ENCODE measurements at places on chromosomes 2 and 18.

- no peak for DNase-seq
These were observed 91.3 kb upstream of the SEC11C start for GRCh38 chr18:59048378-59048777.

DNA sequence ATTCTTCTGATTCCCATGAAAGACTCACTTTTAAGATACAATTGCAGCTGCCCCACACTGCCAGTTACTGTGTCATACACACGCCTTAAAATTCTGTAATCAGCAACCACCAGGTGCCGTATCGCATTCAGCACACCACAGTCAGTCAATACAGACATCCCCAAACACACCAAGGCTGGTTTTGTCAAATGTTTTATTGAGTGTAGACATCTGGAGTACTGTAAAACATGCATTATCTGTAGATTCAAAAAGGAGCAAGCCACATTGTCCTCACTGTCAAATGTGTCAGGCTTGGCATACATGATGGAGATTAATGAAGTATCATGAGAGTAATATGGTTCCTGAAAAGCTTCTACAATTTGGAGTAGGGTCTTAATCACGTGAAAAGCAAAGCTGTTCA, 109.7 kb upstream of the SP3 start:
- no peak for DNase-seq

GRCh38 chr18:31486165-31486564, 11.8 kb upstream of the DSG2 start:
- no peak for DNase-seq

GRCh38 chr2:160033732-160034392, 28.6 kb downstream of the PLA2R1 start:
- peak; percentile 29 for DNase-seq

DNA sequence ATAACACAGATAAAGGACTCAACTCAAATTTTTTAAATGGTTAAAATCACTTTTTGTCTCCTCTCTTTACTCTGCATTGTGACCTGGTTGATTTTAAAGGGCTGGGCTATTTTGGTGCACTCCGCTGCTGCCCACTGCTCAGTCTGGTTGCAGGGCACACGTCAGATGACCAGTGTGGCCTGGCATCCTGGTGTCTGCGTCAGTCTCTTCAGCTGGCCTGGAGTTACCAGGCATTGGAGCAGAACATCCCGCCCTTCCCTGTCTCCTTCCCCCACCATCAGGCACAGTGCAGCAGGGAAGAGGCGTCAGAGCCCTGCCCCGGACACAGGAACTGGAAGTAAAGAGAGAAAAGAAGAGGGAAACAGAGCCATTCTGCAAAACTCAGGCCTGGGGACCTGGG, 8.9 kb downstream of the C1QL2 start:
- DNase-seq = no peak

GRCh38 chr2:112166806-112167499, 28.8 kb downstream of the FBLN7 start:
- DNase-seq = no peak

GRCh38 chr18:44143072-44143471, 537.6 kb upstream of the SETBP1 start:
- DNase-seq = peak; percentile 71

DNA sequence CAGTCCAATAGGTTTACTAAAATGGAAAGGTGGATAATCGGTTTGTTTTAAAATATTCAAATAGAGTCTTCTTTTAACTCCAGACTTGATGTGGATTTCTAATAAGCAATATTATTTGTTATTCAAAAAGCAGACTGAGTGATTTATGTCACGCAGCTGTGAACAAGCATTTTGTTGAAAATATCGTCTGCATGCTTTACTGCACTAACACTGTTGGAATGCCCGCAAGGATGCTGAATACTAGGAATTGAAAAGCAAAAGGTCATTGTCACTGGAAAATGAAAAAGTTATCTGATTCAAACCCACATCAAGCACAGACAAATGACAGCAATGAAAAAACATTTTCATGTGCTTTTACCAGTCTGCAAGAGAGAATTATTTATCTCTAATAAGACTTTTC, 31.1 kb downstream of the CHN1 start:
- peak; percentile 12 for DNase-seq

DNA sequence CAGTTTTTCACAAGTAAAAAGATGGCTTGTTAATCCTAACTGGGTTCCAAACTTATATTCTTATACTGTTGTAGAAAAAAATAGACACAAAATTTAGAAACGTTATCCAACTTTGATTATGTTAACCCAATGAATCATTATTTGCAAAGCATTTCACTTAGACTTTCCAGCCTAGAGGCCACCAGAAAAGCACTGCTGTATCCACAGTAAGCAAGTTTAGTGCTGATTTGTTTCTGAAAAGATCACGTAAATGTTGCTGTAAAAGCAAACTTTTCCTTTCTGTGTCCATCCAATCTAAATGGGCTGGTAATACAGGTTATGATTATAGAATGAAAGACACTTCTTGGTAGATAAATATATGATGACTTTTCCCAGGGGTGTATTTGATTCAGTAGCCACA, 17.6 kb upstream of the BZW1 start:
- no peak for DNase-seq

- no peak for DNase-seq
These were observed 18.9 kb upstream of the TMEM163 start for GRCh38 chr2:134737671-134738070.

DNA sequence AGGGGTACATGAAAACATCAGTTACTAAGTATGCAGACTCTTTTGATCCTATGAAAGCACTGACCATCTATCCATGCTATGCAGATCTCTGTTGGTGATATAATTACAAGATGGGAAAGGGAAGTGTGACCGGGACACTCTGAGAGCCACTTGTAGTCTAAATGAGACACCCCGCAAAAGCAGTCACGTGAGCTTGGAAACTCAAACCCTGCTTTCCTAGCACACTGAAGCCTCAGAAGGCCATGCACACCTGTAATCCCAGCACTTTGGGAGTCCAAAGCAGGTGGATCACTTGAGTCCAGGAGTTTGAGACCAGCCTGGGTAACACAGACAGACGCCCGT, 137.5 kb downstream of the INO80D start:
- DNase-seq = no peak

- no peak for DNase-seq
These were observed 117.6 kb downstream of the MCFD2 start for GRCh38 chr2:46798041-46798440.

DNA sequence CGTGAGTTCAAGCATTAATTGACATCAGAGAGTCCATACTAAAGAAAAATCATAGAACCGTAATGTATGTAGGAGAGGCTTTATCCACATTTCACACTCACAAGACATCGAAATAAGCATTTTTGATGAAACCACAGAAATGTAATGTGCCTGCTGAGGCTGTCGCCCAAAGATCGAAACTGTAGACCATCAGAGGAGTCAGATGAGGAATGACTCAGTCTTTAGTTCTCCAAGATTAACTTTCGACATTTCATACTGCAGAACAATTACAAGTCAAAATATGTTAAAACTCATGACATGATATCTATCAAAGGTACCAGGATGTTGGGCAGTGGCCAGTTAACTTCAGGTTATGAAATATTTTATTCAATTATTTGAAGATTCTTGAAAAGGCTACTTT, 79.6 kb downstream of the RAB31 start:
- DNase-seq = no peak

DNA sequence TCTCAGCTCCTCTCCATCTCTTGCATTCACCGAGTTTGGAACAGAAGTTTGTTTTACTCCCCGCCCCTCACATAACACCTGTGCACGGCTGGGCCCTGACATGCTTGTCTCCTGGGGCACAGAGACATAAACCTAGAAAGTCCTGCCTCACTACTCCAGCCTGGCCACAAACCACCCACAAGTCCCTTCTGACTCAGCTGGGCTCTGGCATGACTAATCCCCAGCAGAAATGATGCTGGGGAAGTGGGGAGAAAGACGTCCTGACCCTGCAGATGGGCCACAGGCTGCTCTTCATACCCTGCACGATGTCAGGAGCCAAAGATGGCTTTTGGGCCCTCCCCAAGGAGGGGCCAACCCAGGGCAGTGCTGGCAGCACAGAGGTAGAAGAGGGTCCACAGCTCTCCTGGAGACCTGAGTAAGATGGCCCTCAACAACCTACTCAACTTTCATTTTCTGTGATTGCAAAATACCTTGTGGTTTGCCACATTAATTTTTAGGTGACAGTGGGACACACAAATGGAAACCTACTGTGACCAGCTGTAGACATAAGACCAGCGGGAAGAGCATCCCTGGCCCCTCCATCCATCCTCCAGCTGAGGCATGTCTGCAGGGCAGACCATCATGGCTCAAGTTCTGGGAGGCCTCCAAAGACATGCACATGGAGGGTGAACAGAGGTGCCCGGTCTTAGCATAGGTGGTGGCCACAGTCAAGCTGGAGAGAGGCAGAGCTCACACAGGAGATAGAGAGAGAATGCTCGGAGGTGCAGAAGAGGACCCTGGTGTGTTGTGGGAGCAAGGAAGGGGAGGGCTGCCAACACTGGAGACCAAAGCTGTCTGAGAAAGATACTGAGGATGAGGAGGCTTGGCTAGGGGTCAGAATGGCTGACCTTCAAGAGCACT, 40.0 kb downstream of the DNMT3A start:
- DNase-seq = peak; percentile 43

GRCh38 chr2:105038383-105039061, 653 bp downstream of the MRPS9 start:
- no peak for DNase-seq

DNA sequence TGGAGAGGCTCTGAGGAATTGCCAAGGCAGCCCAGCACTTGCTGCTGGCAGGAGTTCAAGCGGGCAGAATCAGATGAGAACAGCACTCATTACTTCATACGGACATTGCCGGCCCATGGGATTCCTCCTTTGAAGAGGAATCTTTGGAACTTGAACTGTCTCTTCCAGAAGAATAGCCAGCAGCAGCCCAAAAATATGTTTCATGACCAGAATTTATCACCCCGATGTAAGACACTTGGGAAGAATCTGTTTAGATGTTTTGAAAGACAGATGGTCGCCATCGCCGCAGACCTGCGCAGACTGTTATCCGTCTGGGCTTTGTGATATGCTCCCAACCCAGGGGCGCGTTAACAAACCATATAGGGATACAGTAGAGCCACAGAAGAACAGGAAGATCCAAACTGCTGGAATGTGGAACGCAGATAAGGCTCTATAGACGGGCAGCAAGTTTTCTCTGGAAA, 3.7 kb upstream of the ADI1 start:
- DNase-seq = no peak

GRCh38 chr2:158618891-158619490, 162.2 kb downstream of the PKP4 start:
- DNase-seq = peak; percentile 2

GRCh38 chr2:221125691-221126090, 446.4 kb downstream of the EPHA4 start:
- DNase-seq = no peak

GRCh38 chr2:118492335-118492734, 355.1 kb downstream of the EN1 start:
- no peak for DNase-seq

DNA sequence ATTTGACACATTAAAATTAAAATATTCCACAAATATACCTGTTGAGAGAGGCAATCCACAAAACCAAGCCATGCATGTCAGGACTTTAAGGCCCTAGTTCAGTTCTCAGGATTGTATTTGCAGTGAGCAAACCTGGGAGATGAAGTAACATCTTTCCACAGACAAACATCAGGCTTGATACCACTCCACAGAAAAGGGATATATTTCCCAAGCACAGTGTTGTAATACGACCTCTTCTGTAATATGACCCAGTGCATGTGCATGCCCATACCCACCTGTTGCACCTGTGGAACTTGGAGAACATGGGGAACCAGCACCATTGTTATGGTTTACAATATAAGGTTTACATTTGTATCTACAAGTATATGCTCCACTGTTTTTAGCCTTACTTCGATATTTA, 184.0 kb downstream of the PDE11A start:
- no peak for DNase-seq

- no peak for DNase-seq
These were observed 24.3 kb downstream of the KLHL29 start for GRCh38 chr2:23409248-23409647.

DNA sequence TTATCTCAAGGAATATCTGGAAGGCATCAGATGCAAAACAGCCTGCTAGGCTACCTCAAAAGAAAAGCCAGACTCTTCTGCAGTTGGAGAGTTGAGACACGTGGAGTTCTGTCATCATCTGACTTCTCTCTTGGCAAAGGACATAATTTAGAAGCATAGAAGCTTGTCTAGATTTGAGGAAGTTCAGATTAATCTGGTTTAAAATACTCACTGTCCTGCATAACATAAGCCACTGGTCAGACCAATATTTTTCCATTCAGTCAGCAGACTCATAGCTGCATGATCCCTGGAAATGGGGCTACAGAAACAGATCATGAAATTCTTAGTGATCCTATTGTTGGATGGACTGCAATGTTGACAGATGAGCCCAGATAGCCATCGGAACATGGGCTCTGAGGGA, 349.0 kb downstream of the TXNL1 start:
- DNase-seq = no peak

GRCh38 chr2:96547731-96548171, 11.2 kb downstream of the ARID5A start:
- no peak for DNase-seq

GRCh38 chr2:114192362-114192761, 250.1 kb upstream of the DPP10 start:
- DNase-seq = peak; percentile 42

DNA sequence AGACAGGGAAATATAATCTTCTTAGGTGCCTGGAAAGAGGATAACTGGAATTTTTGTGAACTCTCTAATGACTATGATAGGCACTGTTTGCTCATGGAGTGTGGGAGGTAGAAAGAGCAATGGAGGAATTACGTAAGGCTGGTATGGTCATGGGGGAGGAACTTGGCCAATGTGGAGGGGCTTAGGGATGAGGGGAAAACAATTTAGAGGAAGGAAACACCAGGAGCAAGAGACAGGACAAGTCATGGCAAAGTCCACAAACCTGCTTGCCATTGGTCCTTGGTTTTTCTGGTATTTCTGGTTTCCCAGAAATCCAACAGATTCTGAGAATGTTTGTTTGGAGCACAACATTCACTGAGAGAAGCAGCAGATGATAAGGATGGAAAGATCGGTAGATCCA, 274.2 kb downstream of the DYSF start:
- no peak for DNase-seq

- DNase-seq = no peak
These were observed 128.5 kb downstream of the EN1 start for GRCh38 chr2:118718921-118719320.

Data from kidney glomerular epithelial cell (primary cell).